NAMALWA (cell line): ENCODE measurements at places on chromosomes 3 and 15.

GRCh38 chr15:26475554-26475953 lies 297.3 kb downstream of the GABRB3 start:
- DNase-seq: no peak

GRCh38 chr3:46539443-46540005 lies 26.6 kb downstream of the LRRC2 start:
- no peak for DNase-seq

- no peak for DNase-seq
These were observed 39.8 kb downstream of the SEMA3G start for GRCh38 chr3:52405066-52405465.

DNA sequence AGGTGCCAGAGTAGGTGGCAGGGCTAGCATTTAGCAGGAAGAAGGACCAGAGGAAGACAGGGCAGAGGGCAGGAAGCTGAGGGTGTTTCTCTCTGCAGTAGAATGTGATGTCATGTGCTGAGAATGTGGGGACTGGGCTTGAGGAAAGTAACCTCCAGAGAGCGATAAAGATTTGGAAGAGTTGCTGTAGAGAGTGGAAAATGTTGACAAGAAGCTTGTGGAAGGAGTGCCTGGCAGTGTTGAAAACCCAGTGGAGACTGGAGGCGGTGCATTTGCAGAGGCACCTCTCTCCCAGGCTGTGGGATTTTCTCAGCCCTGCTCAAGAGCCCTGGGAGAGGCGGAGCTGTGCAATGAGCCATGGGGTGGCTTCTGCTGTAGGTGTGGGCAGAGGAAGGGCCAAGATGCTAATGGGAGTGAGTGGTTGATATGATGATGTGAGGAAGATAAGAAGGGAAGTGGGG lies 54.8 kb downstream of the MESD start:
- no peak for DNase-seq

GRCh38 chr15:41806291-41807181 lies 21.4 kb upstream of the JMJD7 start:
- DNase-seq: no peak

DNA sequence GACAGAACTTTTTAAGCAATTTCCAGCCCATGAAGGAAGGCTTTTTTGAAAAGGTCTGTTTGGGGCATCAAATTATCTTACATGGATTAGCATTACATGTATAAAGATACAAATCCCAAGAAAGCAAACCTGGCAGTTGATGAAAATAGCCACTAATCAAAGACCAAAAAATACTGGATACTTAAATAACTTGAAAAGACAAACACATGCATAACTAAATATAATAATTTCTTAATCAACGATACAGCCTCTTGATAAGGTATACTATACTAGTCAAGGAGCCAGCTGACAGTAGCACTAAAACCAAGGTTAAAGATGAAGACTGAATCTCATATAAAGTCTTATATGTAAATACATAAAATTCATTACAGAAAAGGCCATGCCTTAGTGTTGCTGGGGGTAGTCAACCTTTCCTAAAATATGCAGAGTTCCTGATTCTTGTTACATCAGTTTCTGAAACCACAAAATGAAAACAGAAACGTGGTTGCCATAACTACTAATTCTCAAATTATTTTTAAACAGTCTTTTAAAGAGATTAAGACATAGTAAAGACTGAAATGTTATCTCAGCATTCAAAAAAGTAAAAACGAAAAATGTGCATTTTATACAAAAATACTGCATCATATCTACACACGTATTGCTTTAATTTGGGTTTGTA lies 2.0 kb downstream of the ANKRD28 start:
- DNase-seq: peak; percentile 88

GRCh38 chr3:187830181-187830580 lies 84.9 kb upstream of the BCL6 start:
- no peak for DNase-seq

DNA sequence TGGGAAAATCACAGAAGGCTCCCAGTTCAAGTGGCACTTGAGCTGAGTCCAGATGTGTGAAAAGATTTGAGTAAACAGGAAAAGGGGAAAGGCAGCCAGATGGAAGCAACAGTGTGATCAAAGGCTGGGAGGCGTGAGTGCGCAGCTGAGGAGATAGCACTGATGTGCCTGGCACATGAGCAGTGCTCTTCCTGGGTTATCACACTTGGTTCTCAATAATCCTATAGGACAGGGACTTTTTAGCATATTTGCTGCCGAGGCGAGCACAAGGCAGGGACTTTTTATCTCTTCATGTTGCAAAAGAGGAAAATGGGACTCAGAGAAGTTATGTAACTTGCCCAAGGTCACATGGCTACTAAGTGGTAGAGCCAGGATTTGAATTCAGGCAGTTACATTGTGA lies 39.6 kb downstream of the CORO2B start:
- no peak for DNase-seq

GRCh38 chr15:83970295-83970890 lies 265.2 kb upstream of the GOLGA6L4 start:
- no peak for DNase-seq

DNA sequence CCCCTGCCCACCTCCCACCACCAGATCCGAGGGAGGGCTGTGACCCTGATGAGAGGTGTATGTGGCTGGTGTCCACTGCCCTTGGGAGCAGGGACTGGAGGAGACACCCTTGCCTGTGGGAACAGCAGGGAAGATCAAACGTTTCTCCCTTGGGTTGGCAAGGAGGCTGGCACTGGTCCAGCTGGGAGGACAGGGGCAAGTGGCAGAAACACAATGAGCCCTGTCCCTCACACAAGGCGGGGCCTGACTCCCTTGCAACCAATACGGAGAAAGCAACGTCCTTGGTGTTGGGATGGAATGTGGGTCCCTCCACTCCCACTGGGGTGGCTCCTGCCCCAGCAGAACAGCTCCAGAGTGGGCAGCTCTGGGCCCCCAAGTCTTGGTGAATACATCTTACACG lies 5.2 kb downstream of the HYAL2 start:
- DNase-seq: no peak

DNA sequence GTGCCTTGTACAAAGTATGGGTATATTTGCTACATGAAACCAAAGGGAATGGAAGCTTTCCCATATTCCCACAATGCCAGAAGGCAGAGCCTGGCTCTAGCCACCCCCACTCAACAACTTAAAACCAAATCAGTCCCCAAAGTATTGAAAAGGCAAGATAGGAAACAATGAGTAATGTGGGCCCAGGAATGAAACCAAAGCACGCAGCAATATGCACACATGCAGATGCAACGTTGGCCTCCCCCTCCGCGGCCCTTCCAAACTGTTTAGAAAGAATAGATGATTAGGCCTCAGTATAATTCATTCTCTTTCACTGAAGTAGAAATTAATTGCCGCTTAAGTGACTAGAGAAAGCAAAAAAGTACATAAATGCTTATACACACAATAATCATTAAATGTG lies 59.1 kb downstream of the THRB start:
- no peak for DNase-seq

DNA sequence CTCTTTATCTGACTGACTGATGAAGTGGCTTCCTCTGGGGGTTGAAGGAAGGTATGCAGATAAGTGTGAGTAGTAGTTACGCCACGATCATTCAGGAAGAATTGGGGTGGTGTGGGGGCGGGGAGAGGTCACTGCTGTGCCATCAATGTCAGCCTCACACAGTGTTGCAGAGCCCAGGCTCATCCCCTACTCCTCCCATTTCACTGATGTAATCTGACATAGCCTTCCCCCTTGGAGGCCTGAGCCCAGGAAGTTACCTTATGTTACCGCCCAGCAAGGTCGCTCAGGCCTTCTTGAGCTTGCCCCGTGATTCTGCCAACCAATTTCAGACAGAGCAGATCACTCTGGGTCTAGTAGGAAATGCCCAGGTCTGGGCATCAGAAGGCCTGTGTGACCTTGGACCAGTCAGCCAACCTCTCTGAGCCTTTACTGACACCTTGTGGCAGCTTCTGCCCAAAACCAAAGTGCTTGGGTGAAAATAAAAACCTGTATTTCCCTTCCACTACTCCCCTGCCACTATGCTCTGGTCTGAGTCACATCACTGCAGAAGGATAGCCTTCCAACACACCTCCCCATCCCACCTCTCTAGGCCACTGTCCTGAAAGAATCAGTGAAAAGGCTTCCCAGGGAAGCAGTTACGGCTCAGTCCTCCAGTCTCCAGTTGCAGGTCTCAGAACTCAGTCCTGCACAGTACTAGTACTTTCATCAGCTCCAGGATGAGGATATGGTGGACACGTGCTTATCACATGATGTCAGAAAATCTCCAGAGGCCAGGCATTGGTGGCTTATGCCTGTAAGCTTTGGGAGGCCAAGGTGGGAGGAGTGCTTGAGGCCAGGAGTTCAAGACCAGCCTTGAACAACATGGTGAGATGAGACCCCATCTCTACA lies 28.1 kb upstream of the INSYN1 start:
- peak; percentile 43 for DNase-seq

- no peak for DNase-seq
These were observed 51.7 kb upstream of the ACP3 start for GRCh38 chr3:132265488-132265887.

DNA sequence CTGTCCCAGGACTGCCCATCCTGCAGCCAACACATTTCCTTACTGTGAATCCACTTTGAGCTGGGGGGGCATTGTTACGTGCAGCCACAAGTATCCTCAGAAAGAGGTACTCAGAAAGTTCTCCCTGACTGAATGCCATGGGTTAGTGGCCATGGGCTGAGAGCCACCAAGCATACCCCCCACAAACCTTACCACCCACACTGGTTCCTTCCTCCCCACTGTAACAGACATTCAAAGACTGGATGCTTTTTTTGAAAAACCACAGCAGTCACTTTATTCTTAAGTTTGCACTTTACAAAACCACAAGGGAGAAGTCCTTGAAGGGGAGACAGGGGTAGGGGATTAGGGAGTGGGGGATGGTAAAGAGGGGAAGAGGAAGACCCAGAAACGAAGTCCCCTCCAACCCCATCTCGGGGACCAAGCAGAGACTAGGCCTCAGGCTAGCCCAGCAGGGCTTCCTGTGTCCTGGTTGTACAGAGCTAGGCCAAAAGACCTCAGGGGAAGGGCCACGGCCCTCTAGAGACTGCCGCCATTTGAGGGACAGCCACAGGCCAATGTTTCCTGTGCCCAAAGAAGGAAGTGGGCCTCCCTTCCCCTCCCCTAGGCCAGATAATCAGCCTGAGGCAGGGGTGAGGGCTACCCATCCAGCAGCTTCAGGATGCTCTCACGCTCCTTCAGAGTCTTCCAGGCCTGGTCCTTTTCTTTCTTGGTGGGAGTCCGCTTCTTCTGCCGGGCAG lies 10.1 kb upstream of the CAMK1 start:
- DNase-seq: peak; percentile 54

DNA sequence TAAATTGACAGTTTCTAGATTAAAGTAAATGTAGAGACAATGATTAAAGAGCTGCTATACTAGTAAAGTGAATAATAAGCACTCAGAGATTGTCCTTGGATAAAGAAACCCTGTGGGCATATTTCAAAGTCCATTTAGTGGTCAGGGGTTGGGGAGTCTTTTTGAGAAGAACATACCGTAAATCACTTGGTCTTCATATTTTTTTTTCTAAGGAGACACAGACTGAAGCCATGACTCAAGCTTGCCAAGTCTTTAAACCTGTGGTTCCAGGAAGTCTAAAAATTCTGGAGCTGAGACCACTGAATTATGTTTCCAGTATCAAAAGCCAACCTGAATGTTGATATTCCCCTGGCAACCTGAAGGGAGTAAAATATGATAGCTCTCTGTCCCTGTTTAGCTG lies 171.0 kb downstream of the TPRG1 start:
- no peak for DNase-seq
